Calu3 (cell line): ENCODE measurements at places on chromosomes 6 and 20. TPM values are rescaled to one million over a fixed set of nuclear protein-coding genes. Genes with fewer than 3 reads are reported as not detected.

DNA sequence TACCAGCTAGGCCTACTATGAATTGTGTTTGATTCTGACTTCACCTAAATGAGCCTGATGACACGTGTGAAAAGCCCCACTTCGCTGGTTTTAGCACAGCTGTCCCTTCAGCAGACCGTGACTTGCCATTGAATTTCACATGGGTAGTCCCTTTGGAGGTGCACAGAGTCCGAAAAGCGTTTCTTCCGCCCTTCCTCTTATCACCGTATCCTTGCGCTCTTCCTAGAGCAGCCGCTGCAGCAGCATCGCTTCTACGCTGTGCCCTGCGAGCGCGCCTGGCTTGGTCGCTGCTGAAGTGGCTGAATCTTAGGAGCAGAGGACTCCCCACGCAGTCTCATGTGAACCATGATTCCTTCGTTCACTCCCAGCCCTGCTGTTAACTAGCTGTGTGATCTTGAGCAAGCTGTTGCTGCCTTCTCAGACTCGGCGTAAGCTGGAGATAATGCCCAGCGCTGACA, 127.0 kb downstream of the PACRG start:
- DNase-seq = no peak

DNA sequence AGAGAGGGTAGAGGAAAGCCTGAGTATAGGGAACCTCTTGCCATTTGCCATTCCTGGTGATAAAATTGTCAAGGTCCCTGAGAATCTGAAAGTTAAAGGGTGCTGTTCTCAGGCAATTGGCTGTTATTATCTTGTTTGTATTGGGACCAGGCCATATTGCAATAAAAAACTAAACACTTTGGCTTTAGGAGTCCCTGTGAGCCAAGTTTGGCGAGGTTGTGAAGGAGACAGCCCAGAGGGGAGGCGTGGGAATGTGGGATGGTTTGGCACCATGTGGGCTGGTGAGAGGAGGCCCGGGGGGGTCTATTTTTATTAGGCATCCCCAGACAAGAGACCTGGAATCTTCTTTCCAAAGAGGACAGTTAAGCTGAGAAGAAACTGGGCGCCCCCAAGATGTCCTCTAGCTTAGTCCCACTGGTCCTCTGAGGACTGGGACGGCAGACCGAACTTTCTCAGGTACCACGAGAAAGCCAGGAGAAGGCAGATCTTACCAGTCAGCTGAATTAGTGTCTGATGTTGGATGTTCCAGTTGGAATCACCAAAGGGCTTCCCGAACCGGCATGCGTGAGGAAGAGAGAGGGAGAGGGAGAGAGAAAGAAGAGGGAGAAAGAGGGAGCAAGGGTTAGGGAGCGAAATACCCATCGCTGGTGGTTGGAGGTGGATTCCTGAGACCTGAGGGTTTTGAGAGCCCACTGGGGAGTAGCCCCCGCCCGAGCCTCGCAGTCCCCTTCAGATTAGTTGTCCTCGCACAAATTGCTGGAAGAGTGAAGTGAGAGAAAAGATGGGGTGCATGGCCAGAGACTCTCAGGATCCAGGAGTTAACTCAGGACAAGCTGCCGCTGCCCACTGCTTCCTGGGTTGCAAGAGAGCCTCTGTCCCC, 24.4 kb downstream of the DYNLT1 start:
- DNase-seq = no peak

KIF25 gene
- not detected in 2 replicates for total RNA-seq

GRCh38 chr20:19725814-19726525, 32.1 kb upstream of the RIN2 start:
- no peak for DNase-seq

- DNase-seq = no peak
Measured at GRCh38 chr20:47674686-47675085, 110.6 kb downstream of the SULF2 start.

DNA sequence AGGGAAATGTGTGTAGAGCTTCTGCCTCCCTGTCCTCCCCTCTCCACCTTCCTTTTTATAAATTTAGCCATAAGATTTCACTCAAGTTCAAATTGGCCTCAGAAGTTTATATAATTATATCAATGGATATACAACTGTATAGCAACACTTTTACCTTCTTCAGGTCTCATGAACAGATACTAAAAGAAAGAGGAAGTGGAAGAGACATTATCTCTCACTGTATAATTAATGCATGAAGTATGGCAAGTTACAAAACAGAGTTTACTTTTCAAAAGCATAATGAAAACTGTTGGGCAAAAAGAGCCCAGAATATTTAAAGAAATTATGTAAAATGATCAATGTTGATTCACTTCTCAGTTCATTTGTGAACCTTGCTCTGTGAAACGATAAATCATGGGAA, 99.7 kb downstream of the PDE7B start:
- no peak for DNase-seq

SHLD1 gene
- 1.3 and 1.9 TPM in 2 replicates for total RNA-seq

DNA sequence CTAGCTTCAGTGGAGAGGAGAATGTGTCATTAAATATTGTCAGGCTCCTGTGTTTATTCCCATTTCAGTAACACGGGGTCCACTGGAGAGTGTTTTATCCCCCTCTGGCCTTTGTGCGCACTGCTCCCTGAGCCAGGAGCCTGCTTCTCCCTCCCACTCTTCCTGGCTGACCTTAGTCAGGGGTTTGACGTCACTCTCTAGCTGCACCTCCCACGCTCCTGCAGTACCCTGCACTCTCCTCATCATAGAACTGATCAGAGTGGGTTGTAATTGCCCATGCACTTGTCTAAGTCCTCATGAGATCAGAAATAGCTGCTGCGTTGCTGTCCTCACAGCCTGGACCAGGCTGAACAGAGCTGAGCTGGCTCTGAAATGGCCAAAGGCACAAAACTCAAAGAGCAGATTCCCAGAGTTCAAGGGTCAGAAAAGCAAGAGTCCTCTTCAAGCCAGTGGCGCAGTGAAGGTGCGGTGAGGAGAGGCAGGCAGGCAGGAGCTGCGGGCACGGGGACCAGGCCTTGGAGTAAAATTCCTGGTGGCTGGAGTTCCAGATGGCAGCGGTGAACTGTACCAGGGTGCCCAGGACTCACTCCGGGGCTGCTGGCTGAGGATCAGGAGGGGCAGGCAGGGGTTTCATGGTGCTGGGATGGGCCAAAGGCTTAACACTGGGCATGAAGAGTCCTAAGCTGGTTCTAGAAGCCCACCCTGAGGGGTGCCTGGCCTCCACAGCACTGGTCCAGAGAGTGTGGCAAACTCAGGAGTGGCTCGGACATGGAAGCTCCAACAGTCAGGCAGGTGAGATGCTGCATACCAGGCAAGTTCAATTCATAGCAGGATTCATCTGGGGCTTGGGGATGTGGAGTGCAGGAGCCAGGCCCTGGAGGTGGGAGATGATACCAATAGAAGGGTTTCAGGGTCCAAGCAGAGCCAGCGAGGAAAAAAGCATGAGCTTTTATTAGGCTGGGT, 170.9 kb downstream of the SCP2D1 start:
- DNase-seq = no peak

DNA sequence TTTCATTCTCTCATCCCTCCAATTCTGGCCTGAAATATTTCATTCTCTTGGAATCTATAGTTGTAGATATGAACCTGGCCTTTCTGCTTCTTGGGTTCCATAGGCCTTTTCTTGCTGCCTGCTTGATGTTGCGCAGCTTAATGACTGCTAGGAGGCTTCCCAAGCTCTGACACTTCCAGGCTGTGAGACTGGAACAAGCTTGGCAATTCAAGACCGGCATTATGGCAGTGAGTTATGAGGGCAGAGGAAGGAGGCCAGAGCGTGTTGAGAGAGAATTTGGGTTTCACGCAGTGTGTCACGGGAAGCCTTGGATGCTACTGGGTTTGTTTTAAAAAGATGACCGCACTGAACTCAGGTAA, 948 bp upstream of the DNAJC5 start:
- DNase-seq = no peak

GRCh38 chr20:25364879-25365699, 25.5 kb downstream of the ABHD12 start:
- no peak for DNase-seq
